ENCODE measurements at places on chromosomes 6 and 20.

DNA sequence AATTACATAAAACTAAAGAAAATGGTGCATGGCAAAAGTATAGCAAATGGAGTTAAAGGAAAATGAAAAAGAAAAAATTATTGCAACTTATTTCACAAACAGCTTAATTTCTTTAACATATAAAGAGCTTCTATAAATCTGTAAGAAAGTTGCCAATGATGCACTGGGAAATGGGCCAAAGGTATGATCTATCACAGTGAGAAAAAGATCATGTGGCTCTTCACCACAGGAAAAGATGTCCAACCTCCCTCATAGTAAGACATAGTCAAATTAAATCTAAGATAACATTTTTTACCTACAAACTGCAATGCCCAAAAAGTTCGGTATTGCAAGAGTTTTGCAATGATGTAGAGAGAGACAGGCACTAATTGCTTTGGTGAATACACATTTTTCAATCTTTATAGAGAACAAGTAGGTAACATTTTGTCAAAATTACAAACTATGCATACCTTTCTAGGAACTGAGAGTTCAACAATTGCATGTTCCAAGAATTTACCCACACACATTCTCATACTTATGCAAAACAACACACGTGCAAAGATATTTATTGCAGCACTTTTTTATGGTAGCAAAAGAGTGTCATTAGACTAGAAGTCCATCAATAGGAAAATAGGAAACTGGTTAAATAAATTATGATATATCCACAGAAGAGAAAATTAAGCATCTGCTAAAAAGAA, 372.6 kb downstream of the QKI start:
- H3K36me3 ChIP-seq = no peaks in the 10 kb centered on the region
- DNase-seq = no peak
- H3K27ac ChIP-seq = no peak overlapping the region
- H3K27me3 ChIP-seq = no peaks in the 10 kb centered on the region

- peaks cover 6% of the 10 kb centered on the region for H3K36me3 ChIP-seq
- DNase-seq = no peak
- no peak overlapping the region for H3K4me3 ChIP-seq
Observed at GRCh38 chr6:158338311-158339112, 26.2 kb downstream of the TULP4 start.

DNA sequence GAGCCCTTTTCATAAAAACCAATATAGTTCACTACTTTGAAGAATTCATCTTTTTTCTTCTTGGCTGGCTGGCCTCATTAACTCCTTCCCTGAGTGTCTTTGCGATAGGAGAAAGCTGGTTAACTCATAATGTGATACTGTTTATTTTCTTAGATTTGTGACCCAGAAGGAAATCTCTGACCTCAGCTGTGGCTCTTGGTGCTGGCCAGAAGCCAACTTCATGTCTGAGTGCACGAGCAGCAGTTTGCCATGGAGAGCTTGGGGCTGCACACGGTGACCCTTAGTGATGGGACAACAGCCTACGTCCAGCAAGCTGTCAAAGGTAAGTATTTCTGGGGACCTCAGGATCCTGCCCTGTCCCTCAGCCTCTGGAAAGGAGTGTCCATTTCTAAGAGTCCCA, 16.7 kb upstream of the DEF6 start:
- DNase-seq = no peak
- no peak overlapping the region for H3K4me3 ChIP-seq
- no peaks in the 10 kb centered on the region for H3K27me3 ChIP-seq
- H3K36me3 ChIP-seq = peaks cover 8% of the 10 kb centered on the region
- H3K27ac ChIP-seq = no peak overlapping the region

GRCh38 chr6:156231026-156231765, 546.0 kb upstream of the ARID1B start:
- H3K27me3 ChIP-seq = no peaks in the 10 kb centered on the region
- no peak overlapping the region for H3K27ac ChIP-seq
- H3K36me3 ChIP-seq = no peaks in the 10 kb centered on the region
- DNase-seq = no peak
- H3K4me3 ChIP-seq = no peak overlapping the region

DNA sequence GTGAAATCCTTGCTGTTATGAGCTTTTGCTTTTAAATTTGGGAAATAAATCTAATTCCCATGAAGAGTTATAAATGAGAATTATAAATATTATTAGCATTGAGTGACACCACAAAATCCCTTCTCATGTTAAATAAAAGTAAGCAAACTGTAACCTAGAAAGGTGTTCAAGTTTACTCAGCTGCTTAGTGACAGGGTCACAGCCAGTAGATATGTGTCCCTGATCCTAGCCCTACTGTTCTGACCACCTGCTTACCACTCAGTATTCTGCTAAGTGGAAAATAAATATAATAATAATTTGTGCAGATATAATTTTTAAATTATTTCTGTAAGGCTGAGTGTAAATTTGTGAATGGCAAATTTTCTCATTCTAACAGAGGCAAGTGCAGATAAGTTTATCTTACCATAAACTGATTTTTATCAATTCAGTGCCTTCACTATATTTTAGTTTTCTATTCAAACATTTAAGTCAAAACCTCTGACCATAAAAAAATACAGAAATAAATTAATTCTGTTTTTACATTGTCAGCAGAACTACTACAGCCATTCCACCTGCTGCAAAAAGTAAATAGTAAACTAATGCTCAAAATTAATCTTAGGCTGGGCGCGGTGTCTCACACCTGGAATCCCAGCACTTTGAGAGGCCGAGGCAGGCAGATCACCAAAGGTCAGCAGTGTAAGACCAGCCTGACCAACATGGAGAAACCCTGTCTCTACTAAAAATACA, 118.2 kb downstream of the TENT5A start:
- no peaks in the 10 kb centered on the region for H3K27me3 ChIP-seq
- DNase-seq = no peak
- H3K27ac ChIP-seq = no peak overlapping the region

- peaks cover 12% of the 10 kb centered on the region for H3K36me3 ChIP-seq
- peak overlapping the region; percentile 11 for H3K27ac ChIP-seq
- peaks cover 22% of the 10 kb centered on the region for H3K4me1 ChIP-seq
- no peaks in the 10 kb centered on the region for H3K27me3 ChIP-seq
- H3K4me3 ChIP-seq = peak overlapping the region; percentile 92
Observed at GRCh38 chr20:1465470-1466210, 1.0 kb downstream of the NSFL1C start.

DNA sequence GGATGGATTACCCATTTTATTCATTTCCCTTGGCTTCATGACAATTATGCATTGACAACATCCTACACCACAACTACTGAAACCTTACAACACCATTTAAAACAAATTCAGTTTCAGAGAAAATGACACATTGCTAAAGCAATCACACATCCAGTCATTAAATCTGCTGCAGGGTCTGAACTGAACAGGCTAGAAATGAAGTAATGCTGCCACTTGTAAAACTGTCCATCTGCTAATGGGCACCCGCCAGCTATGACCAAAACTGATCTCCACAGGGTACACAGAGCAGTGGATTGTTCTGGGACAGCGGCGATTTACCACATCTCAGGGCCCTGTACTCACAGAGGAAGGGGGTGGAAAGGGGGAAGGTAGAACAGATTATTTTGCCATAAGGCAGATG, 172.9 kb upstream of the FBXL4 start:
- H3K27ac ChIP-seq = no peak overlapping the region
- H3K4me3 ChIP-seq = no peak overlapping the region
- no peaks in the 10 kb centered on the region for H3K4me1 ChIP-seq
- H3K27me3 ChIP-seq = peaks cover 20% of the 10 kb centered on the region

DNA sequence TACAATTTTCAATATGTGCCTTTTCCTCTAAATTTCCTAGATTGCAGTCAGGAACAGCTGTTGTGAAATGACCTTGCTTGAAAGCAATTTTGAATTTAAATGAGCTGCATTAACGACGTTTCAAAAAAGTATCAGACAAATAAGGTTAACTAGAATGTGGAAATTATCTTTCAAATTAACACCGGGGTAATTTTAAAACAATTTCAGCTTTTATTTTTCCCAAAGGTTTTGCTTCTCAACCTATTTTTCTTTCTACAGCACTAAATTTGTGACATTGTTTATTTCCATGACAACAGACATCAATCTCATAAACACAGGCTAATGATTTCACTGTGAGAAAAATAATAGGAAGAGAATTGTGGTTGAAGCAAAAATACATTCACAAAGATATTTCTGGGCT, 38.5 kb downstream of the COL12A1 start:
- H3K4me1 ChIP-seq = no peaks in the 10 kb centered on the region
- no peaks in the 10 kb centered on the region for H3K27me3 ChIP-seq
- DNase-seq = peak; percentile 70
- peaks cover 27% of the 10 kb centered on the region for H3K36me3 ChIP-seq
- no peak overlapping the region for H3K27ac ChIP-seq

GRCh38 chr6:167027308-167027707, 28.1 kb downstream of the CEP43 start:
- no peak overlapping the region for H3K27ac ChIP-seq
- H3K4me3 ChIP-seq = no peak overlapping the region
- peaks cover 1% of the 10 kb centered on the region for H3K4me1 ChIP-seq
- H3K27me3 ChIP-seq = no peaks in the 10 kb centered on the region

DNA sequence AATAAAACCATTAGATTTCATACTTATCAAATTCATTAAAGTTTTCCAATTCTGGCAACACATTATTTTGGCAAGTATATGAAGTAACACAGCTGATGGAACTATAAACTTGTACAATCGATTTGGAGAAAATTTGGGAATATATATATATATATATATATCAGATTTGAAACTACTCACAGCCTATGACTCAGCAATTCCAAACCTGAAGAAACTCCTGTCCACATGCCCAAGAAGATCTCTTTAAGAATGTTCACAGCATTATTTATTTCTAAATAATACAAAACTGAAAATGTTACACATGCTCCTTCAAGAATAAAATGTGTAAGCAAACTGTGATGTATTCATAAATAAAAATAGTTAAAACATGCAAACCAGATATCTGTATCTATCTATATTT, 270.1 kb downstream of the TFAP2A start:
- H3K4me3 ChIP-seq = no peak overlapping the region
- H3K27ac ChIP-seq = no peak overlapping the region
- H3K36me3 ChIP-seq = no peaks in the 10 kb centered on the region

- H3K27ac ChIP-seq = no peak overlapping the region
- no peak for DNase-seq
- H3K27me3 ChIP-seq = no peaks in the 10 kb centered on the region
- H3K4me3 ChIP-seq = no peak overlapping the region
Observed at GRCh38 chr6:2962004-2962403, 9.4 kb downstream of the SERPINB6 start.

DNA sequence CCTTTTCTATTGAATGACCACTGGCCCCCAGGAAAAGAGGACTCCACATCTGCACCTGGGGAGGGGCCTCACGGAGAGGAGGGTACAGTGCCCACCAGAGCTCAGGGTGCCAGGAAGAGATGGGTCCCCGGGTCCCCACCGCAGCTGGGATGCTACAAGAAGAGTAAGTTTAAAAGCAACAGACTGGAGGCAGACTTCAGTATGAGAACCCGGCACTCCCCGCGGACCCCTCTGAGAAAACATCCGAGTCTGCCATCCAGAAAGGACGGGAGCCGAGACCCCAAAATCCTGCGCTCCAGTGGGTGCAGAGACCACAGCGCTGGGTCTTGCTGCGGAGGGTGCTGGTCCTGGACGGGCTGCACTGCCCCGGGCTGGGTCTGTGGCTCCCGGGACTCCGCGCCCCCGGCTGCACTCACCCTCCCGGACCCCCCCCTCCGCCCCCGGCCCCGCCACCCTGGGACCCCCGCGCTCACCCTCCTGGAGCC, 350 bp downstream of the HELZ2 start:
- H3K27me3 ChIP-seq = peaks cover 5% of the 10 kb centered on the region
- peak overlapping the region; percentile 85 for H3K4me3 ChIP-seq
- peak; percentile 18 for DNase-seq
- H3K36me3 ChIP-seq = peaks cover 31% of the 10 kb centered on the region
- peaks cover 34% of the 10 kb centered on the region for H3K4me1 ChIP-seq

DNA sequence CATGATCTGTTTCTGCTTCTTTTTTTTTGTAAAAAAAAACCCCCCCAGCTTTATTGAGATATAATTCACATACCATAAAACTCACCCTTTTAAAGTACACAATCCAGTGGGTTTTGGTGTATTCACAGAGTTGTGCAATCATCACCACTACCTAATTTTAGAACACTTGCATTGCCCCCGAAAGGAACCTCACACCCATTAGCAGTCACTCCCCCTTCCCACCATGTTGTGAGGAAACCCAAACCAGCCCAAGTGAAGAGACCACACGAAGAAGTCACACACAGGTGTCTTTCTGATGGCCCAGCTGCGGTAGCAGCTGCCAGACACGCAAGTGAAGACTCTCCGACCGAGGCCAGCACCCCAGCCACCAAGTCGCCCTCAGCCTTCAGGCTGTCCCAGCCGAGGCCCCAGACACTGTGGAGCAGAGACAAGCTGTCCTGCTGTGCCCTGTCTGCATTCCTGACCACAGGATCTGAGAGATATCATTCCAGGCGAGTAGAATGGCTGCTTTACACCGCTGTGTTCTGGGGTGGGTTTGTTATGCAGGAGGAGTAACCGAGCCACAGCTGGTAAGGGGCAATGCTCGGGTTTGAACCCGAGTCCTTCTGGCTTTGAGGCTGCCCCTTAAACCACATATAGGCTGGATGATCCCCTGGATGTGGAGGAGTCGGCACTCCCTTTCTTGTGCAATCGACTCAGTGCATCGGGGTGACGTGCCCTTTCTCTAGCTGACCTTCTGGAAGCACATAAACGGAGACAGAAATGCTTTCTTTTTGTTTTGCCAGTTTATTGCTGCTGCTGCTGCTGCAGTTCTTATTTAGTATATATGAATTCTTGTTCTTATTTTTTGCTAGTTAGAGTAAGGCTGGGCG, 59.1 kb upstream of the PTPN1 start:
- peak overlapping the region; percentile 80 for H3K27ac ChIP-seq
- peak overlapping the region; percentile 64 for H3K4me3 ChIP-seq
- peak; percentile 84 for DNase-seq
- peaks cover 11% of the 10 kb centered on the region for H3K4me1 ChIP-seq

- DNase-seq = no peak
- H3K27me3 ChIP-seq = peaks cover 6% of the 10 kb centered on the region
- H3K36me3 ChIP-seq = peaks cover 6% of the 10 kb centered on the region
Observed at GRCh38 chr20:46740214-46740609, 30.8 kb downstream of the SLC2A10 start.

DNA sequence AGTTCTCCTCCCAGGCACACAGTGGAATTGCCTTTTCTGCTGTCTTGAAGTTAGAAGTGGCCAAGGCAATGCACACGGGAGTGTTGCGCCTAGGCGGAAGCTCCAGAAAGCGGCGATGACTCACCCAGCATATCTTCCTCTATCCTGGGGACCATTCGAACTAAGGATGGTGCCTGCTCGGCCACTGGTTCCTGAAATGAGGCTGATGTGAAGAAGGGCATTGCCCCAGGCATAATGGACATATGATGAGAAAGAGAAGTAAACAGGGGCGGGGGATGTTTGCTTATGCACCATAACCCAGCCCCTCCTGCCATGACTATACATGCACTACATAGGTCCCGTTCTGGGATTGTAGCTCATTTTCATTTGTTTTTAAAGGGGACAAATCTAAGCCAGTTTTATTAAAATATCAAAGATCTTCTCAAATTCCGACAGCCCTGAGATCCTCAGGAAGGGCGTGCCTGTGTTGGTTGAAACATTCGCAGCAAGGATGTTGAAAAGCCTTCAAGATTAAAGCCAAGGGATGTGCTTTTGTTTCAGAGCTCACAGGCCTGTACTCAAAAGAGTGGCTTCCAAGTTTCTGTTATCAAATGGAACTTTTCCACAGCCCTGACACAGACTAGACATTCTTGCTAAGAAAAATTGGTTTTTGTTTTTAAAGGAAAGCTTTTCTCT, 218.5 kb downstream of the LY86 start:
- no peak overlapping the region for H3K4me3 ChIP-seq
- no peaks in the 10 kb centered on the region for H3K36me3 ChIP-seq
- no peak overlapping the region for H3K27ac ChIP-seq
- H3K4me1 ChIP-seq = peaks cover 6% of the 10 kb centered on the region
- no peak for DNase-seq
